H4 (cell line): ENCODE measurements at places on chromosomes 7 and 10. TPM values are rescaled to one million over a fixed set of nuclear protein-coding genes. Genes with fewer than 3 reads are reported as not detected.

AMPH gene
- total RNA-seq: 6.2 and 7.3 TPM in 2 replicates

TSPAN13 gene
- 55.0 and 80.5 TPM in 2 replicates for total RNA-seq

VWA2 gene
- total RNA-seq: not detected in 2 replicates

GATA3 gene
- 0.21 and 0.64 TPM in 2 replicates for total RNA-seq

PGAM2 gene
- total RNA-seq: not detected in 2 replicates

VWC2 gene
- 0.04 TPM in 1 of 2 replicates, not detected in the other for total RNA-seq
